Activated CD4-positive, alpha-beta memory T cell treated with anti-CD3 and anti-CD28 coated beads for 36 hours (primary cell): ENCODE measurements at places on chromosomes 1 and 21.

DNA sequence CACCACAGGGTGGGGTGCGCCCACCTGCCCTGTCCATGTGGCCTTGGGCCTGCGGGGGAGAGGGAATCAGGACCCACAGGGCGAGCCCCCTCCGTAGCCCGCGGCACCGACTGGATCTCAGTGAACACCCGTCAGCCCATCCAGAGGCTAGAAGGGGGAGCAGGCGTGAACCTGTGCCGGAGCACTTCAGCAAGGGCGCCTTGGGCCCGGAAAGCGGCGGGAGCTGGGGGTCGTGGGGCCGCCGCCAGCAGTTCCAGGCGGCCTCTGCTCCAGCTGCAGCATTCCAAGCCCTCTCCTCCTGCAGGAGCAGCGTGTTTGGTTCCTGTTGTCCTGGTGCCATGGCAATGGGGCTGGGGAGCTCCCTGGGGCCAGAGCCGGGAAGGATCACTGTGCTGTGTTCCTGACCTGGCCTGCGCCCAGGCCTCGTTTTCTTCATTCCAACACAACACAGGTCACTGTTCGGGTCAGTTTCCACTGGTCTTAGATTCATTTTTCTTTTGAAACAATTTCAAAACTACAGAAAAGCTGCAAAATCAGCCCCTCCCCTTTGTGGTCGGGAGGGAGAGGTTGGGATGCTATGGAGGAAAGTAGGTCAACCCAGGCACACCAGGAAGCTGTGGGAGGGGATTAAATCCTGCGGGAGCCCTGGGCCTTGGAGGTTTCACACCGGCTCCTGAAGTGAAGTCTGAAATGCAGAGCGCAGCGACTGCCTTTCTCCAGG lies 18.8 kb downstream of the SLX9 start:
- no peak for DNase-seq

DNA sequence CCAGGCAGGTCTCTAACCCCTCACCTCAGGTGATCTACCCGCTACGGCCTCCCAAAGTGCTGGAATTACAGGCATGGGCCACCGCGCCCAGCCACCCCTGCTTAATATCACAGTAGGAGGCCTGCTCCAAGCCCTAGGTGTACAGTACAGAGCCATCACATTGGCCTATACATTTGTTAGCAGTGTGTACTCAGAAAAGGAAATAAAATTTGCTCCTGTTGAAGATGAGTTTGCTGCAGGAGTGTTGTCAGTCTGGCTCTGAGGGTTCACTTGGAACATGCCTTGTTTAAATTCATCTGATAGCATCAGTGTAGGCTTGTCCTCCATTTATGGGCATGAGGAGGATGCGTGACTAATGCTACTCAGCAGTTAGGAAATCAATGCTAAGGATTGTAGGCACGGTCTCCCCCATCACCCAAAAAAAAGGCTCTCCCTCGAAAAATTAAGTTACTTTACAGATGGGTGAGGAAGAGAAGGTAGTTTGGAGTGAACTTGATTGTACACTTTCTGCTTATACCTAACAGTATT lies 4.6 kb upstream of the ENAH start:
- no peak for DNase-seq

DNA sequence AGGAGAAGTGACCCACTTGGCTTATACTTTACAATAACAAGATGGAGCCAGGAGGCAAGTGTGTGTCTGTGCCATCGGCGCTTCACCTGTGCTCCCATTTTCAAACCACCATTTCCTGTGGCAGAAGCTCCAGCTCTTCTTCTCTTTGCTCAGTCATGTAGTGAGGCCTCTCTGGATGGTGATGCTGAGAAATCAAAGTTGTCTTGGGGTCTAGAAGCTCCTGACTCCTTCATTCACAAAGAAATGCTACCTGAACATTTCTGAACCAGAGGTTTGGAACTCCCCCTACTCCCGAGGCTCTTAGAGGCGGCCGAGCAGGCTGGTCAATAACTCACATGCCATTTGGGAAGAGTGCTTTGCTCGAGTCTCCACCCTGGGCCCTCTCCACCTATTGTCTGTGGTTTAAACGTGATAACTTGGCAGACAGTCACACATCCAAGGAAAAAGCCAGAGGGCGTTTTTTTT lies 18.0 kb downstream of the SLAMF1 start:
- DNase-seq, result peak; percentile 49

DNA sequence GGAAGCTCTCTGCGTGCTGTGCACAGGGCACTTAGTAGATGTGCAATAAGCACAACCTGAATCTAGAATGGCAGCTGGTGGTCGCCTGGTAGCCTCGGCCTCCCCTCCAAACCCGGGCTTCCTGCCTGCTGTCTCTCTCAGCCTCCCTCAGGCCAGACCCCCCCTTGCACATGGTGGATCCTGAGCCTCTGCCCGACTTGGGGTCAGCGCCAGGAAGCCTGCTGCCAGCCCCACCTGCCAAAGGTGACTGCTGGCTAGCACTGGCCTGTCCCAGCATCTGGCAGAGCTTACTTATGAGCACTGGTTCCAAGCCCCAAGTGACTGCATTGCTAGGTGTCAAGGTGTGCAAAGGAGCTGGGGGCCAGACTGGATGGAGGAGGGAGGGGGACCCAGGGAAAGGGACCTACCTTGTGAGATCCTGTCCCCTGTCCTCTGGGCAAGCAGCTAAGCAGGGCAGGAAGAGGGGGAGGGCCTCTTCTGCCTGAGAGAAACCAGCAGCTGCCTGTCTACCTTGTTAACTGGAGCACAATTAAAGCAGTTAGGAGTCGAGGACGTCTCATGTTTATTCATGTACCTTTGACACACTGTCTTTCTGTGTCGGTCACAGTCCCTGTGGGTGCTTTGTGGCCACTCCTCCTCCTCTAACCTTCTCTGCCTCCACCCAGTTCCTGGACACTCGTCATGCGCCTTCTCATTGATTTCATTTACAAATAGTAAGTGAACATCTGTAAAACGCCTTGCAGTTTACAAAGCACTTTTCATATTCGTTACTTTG lies 100.9 kb downstream of the DDX20 start:
- no peak for DNase-seq

DNA sequence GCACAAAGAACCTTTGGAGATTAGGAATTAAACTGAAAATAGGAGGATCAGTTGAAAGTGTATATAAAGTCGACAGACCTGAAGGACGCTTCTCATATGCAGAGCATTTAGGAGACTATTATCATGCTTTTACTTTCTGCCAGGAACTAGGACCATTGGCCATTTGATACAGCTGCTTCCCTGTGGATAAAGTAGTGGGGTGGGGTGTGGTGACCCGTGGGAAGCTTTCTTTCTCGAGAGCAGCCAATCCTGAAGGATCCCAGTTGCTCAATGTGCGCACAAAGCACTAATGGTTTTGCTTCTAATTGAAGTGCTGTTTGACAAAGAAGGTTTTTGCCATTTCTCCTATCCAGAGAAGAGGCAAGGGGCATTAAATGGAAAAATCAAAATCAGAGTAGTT lies 14.9 kb upstream of the CD55 start:
- DNase-seq, result no peak

DNA sequence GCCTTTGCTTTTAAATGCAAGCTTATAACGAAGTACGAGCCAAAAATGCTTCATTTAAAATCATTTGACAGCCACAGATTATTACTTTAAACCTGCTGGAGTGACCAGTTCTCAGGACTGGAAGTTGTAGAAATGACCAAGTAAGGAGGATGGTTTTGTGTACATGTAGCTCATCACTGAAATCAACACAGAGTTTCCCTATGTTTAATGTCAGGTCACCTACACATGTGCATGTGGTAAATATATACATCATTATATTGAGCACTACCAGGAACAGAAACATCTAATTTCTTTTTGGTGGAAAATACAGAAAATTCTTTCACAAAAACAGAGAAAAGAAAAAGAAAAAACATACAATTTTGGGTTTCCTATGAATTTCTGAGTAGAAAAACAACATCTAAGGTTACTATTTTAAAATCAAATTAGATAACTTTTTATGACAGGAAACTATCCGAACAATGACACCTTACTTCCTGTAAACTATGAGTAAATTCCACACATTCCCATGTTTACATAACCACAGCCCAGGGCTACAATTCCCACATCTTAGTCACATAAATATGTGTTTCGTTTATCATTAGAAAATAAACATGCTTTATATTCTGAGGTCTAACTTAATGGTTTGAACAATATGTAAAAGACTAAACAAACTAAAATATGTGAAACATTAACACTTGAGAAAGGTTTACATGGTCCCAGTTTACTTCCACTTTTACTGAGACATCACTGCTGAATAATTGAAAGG lies 73.6 kb downstream of the ZNF281 start:
- DNase-seq, result no peak

- no peak for DNase-seq
These were observed 561.5 kb downstream of the USP25 start for GRCh38 chr21:16291296-16291695.

- DNase-seq, result peak; percentile 32
These were observed 18.4 kb downstream of the CNIH4 start for GRCh38 chr1:224375059-224375458.

DNA sequence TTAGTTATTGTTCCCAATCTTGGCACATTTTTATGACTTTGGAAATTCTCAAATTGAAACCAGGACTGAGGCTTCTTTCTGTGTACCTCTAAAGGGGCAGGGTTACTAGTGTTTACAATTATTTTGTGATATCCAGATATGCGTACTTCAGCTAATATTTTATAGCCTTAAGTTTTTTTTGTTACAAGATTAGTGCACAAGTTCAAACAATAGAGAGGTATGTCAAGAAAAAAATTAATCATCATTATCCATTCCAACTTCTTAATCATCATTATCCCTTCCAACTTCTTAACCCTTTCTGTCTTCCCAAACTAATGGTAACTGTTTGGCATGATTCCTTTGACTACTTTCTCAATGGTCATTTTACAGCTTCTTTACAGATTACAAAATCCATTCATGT lies 272.9 kb upstream of the C1orf105 start:
- no peak for DNase-seq

GRCh38 chr1:210022044-210022443 lies 84.0 kb downstream of the SYT14 start:
- DNase-seq, result no peak

DNA sequence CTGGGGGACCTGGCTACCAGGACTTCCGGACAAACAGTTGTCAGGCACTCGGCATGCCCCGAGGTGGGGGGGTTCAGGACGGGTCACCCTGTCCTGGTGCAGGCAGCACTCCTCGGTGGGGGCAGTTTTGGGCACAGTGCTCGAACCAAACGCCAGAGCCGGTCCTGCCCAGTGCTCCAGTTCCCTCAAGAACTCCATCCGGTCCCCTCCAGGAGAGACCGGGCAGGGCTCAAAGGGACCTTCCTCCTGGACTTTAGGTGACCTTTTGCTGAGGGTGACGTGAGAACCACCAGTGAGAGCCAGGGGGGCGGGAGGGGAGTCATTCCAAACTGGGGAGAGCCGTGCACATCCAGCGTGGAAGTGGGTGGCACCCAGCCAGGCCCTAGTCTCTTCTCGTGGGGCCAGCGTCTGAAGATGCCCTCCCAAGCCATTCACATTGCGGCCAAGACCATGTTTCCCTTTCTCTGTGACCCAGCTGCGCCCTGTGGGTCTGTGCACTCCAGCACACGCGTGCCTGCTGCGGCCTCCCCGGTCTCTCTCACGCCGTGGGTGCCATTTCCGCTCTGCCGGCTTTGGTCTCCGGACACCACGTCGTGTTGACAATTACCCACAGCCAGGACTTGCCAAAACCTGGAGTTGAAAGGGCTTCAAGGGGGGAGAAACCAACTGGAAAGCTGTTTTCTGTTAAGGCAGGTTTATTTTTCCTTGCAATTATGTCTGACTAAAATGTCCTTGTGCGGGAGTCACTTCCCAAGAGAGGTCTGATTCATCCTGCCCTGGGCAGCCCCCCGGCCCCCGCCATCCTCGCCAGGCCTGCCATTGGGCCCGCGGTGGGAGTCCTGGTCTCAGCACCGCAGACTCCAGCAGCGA lies 178.8 kb upstream of the ARHGEF16 start:
- no peak for DNase-seq

GRCh38 chr1:39992234-39992633 lies 37.3 kb downstream of the MFSD2A start:
- no peak for DNase-seq

DNA sequence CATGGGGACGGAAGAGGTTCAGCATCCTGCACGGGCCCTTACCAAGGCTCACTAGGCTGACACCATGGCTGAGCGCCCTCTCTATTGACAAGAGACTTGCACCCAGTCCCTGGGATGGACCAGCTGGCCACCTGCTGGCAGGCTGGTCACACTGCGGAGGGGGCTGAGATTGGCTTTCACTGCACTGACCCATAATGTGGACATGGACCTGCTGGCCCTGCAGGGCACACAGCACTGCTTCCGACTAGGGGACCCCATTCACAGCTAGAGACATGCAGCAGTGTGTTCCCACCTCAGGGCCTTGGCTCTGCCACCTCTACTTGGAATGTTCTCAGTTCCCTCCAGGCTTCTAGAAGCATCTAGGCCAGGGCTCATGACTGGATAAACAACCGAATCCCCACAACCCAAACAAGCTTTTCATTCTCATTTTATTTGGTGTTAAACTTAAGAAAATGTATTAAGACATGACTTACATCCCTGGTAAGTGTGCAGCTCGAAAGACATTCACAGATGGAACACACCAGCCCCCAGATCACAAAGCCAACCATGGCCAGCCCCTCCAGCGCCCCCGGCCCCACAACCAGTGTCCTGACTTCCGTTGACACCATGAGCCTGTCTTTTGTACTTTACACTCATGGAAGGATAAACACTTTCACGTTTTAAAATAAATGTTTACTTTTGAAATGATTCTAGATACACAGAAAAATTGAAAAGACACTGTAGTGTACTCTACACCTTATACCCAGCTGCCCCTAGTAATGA lies 9.3 kb upstream of the SRARP start:
- DNase-seq, result peak; percentile 72

DNA sequence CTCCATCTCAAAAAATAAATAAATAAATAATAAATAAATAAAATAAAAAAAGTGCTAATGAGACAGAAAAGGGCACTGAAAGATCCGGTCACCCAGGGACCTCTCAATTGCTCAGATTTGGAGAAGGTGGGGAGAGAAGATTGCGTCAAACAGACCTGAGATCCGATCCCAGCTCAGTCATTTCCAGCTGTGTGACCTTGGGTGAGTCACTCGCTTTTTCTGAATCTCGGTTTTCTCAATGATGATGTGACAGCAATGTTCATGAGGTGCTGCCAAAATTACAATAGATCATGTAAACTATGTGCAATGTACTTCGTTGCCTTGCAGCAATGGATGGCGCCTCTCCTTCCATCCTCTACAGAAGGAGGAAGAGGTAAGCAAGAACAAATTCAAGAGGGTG lies 11.1 kb upstream of the MEF2D start:
- DNase-seq, result peak; percentile 79
